AG10803 (cell line): ENCODE measurements at places on chromosomes 2 and 18.

GRCh38 chr2:127733816-127734537 lies 32.7 kb downstream of the SFT2D3 start:
- peak; percentile 37 for DNase-seq

DNA sequence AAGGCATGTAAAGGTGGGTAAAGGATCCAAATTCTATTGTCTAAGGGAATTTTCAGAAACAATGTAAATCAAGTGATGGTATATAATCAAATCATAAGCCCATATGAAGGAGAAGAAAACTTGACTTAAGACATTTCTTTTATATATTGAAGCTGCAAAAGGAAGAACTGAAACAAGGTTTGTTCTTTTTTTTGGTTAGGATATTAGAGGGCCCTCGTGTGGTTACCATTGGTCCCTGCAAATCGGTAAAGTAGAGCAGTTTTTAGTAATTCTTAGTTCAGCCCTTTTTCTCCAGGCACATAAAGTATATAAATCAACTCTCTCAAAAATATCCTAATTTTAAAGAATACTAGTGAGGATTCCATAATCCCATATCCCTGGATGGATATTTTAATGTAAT lies 105.6 kb upstream of the STK17B start:
- DNase-seq: no peak

GRCh38 chr18:42105394-42105793 lies 150.4 kb downstream of the PIK3C3 start:
- DNase-seq: no peak

DNA sequence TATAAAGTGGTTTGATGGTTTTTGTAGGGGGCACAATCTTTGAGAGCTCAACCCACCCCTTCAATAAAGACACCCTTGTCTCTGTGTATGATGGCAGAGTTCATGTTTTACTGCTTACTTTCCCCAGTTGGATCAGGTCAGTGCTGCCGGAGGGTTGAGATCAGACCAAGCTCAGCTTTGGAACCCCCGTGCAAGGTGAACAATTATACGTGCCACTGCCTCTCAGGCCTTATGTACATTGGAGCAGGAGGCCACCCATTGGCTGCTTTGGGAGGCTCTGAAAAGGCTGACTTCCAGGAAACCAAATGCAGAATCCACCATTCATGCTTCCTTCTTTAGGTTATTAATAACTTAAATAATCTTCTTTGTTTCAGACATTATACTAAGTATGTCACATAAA lies 103.4 kb upstream of the EPAS1 start:
- DNase-seq: no peak

- no peak for DNase-seq
These were observed 181.4 kb upstream of the MSH6 start for GRCh38 chr2:47601568-47601967.

DNA sequence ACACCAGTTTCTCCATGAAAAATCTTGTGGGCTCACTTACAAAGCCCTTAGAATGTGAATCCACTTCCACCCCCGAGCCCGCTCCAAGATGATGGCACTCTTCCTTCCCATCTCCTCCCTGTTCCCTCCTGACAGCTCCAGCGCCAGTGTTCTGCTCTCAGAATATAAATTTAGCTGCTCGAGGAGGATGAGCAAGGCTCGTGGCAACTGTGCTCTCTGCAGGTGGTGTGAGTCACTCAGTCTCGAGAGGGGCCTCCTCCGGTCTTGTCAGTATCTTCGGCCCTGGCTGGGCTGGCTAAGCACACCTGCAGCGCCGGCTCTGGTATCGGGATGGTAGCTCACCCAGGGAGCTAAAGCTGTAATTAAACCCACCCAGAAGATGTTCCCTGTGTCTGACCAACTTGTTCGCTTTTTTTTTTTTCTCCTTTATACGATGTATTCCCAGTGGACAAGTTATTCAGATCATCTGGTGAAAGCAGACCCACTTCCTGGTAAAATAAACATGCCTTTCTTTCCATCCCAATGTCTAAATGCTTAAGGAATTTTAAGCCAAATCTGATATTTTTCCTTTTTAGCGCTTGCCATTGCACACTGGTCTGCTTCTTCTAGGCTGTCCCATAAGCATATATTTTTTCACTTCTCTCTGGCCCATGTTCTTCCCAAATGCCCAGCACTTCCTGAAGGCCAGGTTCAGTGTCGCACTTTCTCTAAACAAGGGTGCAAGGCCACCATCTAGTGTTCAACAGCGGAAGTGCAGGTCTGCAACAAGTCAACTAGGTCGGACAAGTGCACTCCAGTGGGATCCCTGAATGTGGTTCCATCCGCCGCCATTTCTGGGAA lies 31.4 kb upstream of the YPEL5 start:
- DNase-seq: peak; percentile 79

DNA sequence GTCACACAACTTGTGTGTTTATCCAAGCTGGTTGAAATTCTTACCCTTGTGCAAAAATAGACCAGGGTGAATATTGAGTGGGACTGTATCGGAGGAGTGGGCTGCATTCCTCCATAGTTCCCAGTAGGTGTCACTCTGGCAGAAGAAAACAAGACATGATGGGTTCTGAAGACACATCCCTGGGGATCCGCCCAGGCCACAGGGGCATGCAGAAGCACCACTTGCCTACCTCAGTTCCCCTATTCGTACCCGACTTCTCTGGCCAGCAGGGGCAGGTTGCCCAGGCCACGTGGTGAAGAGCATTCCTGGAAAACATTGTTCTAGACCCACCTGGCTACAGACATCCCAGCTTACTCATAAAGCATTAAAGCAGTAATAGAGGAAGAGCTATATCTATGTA lies 168.2 kb downstream of the FAM210A start:
- peak; percentile 49 for DNase-seq

- no peak for DNase-seq
These were observed 138.3 kb upstream of the CYP1B1 start for GRCh38 chr2:38214209-38214717.

DNA sequence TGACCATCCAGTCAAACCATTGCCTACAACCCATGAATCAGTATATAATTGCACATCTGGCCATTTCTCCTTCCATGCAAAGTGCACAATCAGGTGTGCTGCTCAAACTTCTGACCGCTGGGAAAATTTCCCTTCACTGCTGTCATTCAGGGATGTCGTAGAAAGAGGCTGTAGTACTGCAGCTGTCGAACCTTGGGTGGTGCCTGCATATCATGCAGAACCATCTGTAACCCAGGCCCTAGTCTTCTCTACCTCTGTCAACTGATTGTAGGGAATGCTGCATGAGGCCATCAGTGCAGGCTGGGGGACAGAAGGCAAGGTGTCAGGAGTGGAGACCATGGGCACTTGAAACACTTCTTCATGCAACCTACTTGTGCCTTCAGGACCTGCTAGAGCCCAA lies 267.5 kb downstream of the CALCRL start:
- DNase-seq: no peak
